HAP-1 (cell line): ENCODE measurements at places on chromosomes 3 and 15.

DNA sequence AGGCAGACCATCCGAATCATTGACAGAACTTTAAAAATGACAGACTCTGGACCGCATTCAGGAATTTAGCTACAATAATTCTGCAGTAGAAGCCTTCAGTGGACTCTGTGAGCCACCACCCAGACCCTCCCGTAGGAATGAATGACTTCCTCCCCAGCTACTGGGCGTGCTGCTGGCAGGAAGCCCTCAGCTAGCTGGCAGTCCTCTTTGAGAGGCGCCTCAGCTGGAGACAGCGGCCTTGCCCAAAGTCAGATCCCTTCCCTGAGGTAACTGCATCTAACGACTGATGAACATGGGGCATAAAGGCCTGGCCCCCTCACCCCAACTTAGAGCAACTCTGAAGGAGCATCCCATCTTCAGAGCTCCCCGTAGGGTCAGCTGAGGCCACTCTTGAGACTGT lies 25.8 kb downstream of the CRABP1 start:
- DNase-seq: no peak

- DNase-seq: no peak
Measured at GRCh38 chr3:106756901-106757300, 620.3 kb upstream of the CCDC54 start.

GRCh38 chr3:13717222-13717895 lies 162.5 kb downstream of the WNT7A start:
- DNase-seq: no peak

- DNase-seq: no peak
Measured at GRCh38 chr15:25971053-25971452, 107.9 kb upstream of the ATP10A start.

GRCh38 chr15:97036301-97036700 lies 705.8 kb downstream of the NR2F2 start:
- DNase-seq: no peak

GRCh38 chr3:141876891-141877621 lies 613 bp downstream of the ATP1B3 start:
- DNase-seq: peak; percentile 49
